ENCODE measurements at places on chromosomes 13 and 19.
A peak's percentile ranks its signal among the peaks of the same experiment; 100 is the strongest.

GRCh38 chr19:8352134-8352827 is 9.2 kb upstream of the KANK3 start:
- H3K27ac ChIP-seq: peak overlapping the region; percentile 79
- H3K36me3 ChIP-seq: peaks cover 2% of the 10 kb centered on the region
- H3K4me3 ChIP-seq: peak overlapping the region; percentile 52
- H3K4me1 ChIP-seq: peaks cover 55% of the 10 kb centered on the region
- H3K27me3 ChIP-seq: no peaks in the 10 kb centered on the region

- DNase-seq: no peak
- no peaks in the 10 kb centered on the region for H3K36me3 ChIP-seq
- peak overlapping the region; percentile 83 for H3K27ac ChIP-seq
Observed at GRCh38 chr19:48631225-48631624, 6.0 kb downstream of the DBP start.

GRCh38 chr13:113140677-113141600 is 17.5 kb upstream of the PROZ start:
- H3K27ac ChIP-seq: no peak overlapping the region
- H3K36me3 ChIP-seq: no peaks in the 10 kb centered on the region
- peaks cover 4% of the 10 kb centered on the region for H3K27me3 ChIP-seq
- no peak overlapping the region for H3K4me3 ChIP-seq

DNA sequence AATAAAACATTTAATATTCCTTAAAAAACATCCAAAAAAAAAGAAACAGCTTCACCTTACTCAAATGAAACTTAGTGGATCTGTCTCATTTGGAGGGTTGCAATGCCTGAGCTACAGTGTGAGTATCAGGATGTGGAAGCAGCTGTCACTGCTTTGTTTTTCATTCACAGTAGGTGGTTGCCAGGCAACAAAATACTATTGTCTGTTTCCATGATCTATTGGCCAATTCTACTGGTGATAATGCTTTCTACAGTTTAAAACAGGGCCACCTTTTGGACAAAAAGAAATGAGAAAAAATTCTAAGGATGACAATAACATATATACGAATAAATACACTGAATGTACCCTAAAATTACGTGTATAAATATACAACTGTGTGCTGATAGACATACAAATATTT is 3.0 kb downstream of the ENOX1 start:
- H3K27me3 ChIP-seq: no peaks in the 10 kb centered on the region

DNA sequence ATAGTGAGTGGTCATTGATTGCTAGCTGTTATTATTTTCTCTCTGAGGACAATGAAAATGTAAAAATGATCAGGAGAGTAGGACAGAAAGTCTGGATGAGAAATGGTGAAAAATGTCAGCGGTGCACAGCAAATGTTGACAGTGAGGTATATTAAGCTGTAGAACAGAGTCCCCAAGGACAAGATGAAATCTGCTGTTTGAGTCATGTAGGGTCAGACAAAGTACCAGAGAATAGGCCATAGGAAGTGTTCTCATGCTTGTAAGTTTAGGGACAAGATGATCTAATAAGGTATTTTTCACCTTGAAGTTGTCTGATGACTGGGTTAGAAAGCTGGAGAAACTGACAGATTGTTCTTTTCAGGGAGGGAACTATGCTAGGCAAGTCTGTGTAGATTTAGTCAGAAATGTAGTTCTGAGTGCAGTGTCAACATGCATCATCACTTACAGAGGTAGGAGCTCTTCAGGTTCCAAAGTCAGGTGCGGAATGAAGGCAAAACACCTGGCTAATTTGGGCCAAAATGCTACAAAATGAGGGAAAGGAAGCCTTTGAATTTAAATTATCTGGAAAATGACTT is 369.3 kb downstream of the DLEU7 start:
- H3K4me1 ChIP-seq: peaks cover 22% of the 10 kb centered on the region
- DNase-seq: no peak

DNA sequence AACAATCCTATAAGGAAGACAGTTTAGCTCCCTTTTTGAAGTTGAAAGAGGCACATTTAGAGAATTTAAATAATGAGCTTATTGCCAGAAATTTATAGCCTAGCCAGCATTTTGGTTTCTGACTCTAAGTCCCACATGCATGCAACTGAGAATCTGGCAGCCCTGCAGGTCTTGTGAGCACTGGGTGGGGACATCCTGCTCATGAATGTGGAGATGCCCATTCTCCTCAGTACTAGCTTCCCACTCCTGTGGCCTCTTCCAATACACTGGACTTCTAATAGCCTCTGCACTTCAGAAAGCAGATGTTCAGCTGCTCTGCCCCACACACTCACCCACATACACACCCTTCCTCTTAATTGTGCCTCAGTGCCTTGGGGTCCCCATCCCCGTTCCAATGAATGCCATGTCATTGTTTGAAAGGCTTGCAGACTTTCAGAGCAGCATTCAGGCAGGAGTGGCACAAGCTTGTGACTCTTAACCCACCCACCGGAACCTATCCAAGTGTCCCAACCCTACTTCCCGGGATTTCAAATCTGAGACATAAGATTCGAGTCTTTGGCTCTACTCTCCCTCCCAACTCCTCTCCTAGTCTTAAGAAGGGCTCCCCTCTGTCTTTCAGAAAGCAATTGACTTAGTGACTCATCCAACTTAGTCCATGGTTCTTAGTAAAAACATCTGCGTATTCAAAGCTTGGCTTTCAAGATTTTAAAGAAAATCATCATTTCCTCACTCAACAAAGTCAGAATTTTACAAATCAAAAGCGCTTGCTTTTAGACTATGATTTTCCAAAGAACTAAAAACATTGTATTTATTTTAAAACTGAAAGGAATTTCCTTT is 80.0 kb upstream of the FREM2 start:
- H3K27ac ChIP-seq: no peak overlapping the region
- DNase-seq: no peak
- no peak overlapping the region for H3K4me3 ChIP-seq
- H3K27me3 ChIP-seq: peaks cover 14% of the 10 kb centered on the region
- no peaks in the 10 kb centered on the region for H3K36me3 ChIP-seq

DNA sequence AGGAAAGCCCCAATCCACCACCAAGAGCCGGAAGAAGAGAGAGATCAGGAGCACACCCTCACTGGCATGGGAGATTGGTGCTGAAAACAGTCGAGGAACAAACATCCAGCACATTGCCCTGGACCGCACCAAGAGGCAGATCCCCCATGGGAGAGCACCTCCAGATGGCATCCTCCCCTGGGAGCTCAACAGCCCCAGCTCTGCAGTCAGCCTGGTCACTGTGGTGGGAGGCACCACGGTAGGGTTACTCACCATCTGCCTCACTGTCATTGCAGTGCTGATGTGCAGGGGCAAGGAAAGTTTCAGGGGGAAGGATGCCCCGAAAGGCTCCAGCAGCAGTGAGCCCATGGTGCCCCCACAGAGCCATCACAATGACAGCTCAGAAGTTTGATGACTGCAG is 110.2 kb downstream of the STOML3 start:
- H3K27me3 ChIP-seq: no peaks in the 10 kb centered on the region
- H3K27ac ChIP-seq: no peak overlapping the region
- H3K36me3 ChIP-seq: no peaks in the 10 kb centered on the region
- no peak overlapping the region for H3K4me3 ChIP-seq
- H3K4me1 ChIP-seq: peaks cover 14% of the 10 kb centered on the region

GRCh38 chr13:90287521-90287920 is 1060.0 kb upstream of the MIR17HG start:
- H3K4me1 ChIP-seq: peaks cover 4% of the 10 kb centered on the region
- H3K36me3 ChIP-seq: no peaks in the 10 kb centered on the region
- DNase-seq: no peak
- H3K4me3 ChIP-seq: no peak overlapping the region

- peaks cover 3% of the 10 kb centered on the region for H3K36me3 ChIP-seq
- peaks cover 2% of the 10 kb centered on the region for H3K27me3 ChIP-seq
- H3K4me3 ChIP-seq: no peak overlapping the region
- no peak for DNase-seq
- no peak overlapping the region for H3K27ac ChIP-seq
- peaks cover 10% of the 10 kb centered on the region for H3K4me1 ChIP-seq
Observed at GRCh38 chr19:1472231-1473084, 6.6 kb downstream of the C19orf25 start.

GRCh38 chr13:28406733-28407266 is 88.1 kb downstream of the FLT1 start:
- H3K36me3 ChIP-seq: no peaks in the 10 kb centered on the region
- no peak overlapping the region for H3K4me3 ChIP-seq
- DNase-seq: no peak
- H3K4me1 ChIP-seq: peaks cover 12% of the 10 kb centered on the region

DNA sequence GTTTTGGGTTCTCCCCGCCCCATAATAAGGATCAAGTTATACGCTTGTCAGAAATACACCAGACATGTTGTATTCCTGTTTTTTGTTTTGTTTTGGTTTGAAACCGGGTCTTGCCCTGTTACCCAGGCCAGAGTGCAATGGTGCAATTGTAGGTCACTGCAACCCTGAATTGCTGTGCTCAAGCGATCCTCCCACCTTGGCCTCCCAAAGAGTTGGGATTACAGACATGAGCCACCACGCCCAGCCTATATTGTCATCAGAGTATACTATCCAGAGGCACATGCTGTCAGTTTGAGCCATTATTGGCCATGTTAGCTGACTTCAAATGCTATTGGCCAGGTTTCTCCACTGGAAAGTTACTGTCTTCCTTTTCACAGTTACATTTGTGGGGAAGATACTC is 9.8 kb downstream of the SAFB start:
- no peak for DNase-seq
- H3K27ac ChIP-seq: peak overlapping the region; percentile 57
- no peak overlapping the region for H3K4me3 ChIP-seq
